Activated naive CD8-positive, alpha-beta T cell treated with anti-CD3 and anti-CD28 coated beads, Interleukin-2, amount 10 ng/mL, durations not matched to agents 7 days and 5 days (primary cell): ENCODE measurements at places on chromosomes 12 and 14.

- DNase-seq = peak; percentile 63
Measured at GRCh38 chr14:102949062-102949800, 26.8 kb downstream of the AMN start.

- no peak for DNase-seq
Measured at GRCh38 chr12:109915171-109916040, 15.3 kb downstream of the TCHP start.

- DNase-seq = no peak
Measured at GRCh38 chr14:92863286-92864080, 59.5 kb upstream of the CHGA start.

DNA sequence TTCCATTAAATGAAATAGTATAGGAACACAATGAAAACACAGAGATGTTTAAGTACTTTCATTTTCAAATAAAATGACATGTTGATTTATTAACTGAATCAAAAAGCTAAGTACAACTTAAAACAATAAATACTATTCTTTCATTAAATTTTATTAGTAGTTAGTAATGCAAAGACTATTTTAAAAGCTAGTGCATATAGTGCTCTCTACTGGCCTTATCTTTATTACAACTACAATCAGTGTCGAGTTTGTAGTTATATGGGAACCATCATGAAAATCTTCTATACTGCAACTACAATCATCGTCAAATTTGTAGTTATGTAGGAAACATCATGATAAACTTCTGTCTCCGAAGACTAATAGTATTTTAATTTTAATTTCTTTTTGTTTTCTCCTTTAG lies 8.9 kb upstream of the LIN7A start:
- DNase-seq = no peak
